Stimulated activated CD4-positive, alpha-beta T cell treated with anti-CD3 and anti-CD28 coated beads, TNF-alpha, amount 100 ng/mL, for 48 hours (primary cell): ENCODE measurements at places on chromosomes 13 and 19.
A peak's percentile ranks its signal among the peaks of the same experiment; 100 is the strongest.

- DNase-seq: peak; percentile 83
Measured at GRCh38 chr19:10269333-10270179, 1.4 kb upstream of the ICAM1 start.

DNA sequence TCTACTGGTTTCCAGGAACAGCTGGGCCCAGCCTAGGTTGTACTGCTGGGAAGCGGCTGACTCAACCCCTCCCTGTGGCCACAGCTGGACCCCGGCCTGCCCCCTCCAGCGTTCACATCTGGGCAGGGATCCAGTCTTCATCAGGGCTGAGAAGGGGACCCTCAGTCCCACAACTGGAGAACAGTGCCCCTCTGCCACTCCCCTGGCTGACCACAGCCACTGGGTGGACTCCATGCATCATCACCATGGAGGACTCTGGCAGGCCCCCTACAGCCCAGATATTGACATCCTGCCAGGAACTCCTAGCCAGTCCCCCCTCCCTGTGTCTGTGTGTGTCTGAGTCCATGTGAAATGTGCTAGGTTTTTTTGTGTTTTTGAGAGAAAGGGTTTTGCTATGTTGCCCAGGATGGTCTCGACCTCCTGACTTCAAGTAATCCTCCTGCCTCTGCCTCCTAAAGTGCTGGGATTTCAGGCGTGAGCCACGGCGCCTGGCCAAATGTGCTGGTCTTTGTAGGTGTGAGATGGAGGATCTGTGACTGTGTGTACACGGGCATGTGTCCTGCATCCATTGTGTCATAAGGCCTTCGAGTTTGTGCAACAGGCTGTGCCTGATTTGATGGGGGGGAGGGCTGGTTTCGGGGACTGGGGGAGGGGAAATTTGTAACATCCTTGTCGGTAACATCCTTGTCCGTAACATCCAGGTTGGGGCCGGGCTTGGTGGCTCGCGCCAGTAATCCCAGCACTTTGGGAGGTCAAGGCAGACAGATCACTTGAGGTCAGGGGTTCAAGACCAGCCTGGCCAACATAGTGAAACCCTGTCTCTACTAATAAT is 4.0 kb upstream of the HOOK2 start:
- DNase-seq: no peak

DNA sequence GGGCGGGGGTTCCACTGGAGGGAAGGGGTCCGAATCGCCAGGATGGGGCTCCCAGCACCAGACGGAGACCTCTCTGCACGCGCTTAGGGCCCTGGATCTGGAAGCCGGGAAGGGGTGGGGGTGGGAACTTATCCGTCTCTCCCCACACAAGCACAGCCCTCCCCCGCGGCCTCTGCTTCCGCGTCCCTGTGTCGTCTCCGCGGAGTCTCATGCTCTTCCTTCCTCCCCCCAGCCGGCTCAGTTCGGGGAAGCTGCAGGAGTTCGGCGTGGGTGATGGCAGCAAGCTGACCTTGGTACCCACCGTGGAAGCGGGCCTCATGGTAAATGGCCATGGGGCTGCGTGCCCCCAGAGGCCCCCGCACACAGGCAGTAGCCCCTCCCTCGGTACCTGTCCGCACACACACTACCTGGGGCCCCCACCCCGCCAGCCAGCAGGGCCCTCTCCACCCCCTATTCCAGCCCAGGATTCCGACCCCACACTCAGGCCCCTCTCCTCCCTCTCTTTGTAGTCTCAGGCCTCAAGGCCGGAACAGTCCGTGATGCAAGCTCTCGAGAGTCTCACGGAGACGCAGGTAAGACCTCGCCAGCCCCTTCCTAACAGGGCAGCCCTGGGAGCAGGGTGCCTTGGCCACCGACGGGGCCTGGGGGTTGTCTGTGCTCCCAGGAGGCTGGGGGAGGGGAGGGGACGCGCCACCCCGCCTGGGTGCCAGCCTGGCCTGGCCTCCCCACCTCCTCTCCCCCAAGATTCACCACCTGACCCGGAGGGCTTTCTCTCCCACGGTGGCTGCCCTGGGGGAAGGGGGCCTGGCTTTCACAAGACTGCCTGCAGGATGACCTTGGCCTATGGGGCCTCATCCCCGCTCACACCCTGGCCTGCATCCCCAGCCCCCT is 3.2 kb downstream of the MIDN start:
- peak; percentile 58 for DNase-seq

DNA sequence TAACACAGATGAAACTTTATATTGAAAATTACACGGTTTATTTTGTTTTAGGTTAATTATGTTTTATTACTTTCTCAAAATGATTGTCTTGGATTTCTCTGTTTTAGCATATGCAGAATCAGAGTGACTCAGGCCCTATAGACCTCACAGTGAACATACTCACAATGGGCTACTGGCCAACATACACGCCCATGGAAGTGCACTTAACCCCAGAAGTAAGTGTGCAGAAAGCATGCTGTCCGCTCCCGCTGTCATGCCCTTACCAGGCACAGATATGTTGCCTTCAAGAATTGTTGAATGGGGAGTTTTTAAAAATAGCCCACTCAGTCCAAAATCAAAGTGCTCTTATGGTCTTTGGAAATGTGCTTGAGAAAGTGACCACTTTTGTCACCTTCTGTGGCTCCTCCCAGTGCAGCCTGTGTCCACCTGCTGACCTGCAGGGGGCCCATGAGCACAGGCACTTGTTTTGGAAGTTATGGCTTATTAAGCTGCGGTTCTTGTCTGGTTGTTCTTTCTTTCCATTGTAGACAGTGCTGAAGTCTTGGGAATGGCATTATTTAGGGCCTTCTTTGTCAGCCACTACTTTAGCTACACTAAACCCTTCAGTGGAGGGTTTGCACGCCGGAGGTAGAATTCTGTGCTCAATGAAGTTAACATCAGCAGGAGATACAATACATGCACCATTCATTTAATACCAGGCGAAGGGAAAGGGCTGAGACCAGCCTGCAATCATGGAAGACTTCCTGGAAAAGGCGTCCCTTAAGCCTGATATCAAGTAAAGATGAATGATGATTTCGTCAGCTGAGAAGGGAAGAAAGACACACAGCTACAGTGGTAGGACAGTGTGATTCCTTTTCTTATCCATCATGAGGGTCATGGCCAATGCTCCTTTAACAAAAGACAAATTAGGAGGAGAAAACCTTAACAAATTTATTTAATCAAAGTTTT is 36.7 kb downstream of the CUL4A start:
- DNase-seq: no peak

GRCh38 chr13:30016398-30016797 is 166.0 kb upstream of the UBL3 start:
- no peak for DNase-seq

GRCh38 chr13:86932776-86933334 is 738.3 kb upstream of the SLITRK5 start:
- no peak for DNase-seq

DNA sequence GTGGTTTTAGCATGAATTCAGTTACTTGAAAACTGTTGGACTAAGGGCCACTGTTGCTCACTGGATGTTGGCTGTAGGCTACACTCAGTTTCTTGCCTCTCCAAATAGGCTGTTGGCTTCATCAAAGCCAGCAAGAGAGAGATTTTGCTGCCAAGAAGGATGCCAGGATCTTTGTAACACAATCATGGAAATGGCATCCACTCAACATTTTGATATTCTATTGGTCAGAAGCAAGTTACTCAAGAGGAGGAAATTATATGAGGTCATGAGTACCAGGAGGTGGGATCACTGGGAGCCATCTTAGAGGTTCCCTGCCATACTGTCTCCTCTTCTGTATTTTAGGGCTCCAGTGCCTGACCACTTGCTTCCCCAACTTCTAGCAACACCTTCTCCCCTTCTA is 30.6 kb downstream of the SYDE1 start:
- DNase-seq: no peak

DNA sequence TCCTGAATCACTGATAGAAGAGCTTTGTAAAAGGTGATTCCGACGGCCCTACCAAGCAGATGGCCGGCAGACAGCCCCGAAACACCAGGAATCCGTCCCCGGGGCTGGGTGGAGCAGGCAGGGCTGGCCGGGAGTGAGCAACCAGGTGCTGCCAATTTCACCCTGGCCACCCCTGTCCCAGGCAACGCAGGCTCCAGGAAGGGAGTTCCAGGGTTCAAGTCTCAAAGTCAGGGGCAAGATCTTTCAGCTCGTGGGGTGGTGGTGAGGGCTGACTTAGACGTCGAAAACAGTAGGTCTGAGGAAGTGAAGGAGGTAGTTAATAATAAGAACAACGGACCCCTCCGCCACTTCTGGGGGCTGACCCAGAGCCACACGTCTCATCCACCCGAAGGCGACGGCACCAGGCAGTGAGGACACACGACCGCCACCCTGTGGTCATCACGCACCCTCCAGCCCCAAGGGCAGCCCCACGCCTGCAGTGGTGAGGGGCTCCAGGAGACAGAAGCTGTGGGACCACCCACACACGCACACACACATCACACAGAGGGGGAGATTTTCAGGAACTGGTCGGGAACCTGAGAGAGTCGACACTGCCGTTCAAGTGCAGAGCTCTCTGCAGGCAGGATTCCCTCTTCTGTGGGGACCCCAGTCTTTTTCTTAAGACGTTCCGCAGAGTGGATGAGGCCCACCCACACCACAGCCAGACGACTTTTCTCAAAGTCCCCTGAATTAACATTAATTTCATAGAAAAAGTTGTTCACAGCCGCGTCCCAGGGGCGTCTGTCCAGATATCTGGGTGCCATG is 67.2 kb downstream of the SPACA7 start:
- no peak for DNase-seq

DNA sequence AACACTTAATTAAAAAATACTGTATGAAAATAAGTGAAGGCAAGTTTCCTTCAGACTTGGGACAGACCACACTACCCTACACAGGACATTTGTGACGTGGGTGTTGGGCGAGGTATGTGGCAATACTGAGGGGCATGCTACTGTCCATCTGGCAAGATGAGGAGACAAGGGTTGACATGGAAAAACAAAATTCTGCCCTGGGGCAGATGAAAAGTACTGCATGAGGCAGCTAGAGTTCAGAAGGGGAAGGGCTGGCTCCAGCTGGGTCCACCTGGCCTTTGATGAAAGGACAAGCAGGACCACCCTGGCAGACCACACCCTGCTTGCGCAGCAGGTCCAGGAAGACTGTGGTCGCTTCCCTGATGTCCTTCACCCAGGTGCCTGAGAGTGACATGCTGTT is 43.2 kb downstream of the LATS2 start:
- no peak for DNase-seq

DNA sequence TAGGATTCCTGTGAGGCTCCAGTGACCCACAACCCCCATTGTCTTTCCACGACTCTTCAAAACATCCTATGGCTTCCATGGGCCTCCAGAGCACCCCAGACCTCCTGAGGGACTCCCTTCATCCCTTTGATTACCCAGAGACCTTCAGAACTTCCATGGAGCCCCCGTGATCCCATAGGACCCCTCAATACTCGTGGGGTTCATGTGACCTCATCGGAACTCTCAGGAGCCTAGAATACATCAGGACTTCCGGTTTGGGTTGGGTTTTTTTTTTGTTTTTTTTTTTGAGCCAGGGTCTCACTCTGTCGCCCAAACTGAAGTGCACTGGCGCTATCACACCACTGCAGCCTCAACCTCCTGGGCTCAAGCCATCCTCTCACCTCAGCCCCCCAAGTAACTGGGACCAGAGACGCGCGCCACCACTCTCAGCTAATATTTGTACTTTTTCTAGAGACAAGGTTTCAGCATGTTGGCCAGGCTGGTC is 774 bp downstream of the ALDH16A1 start:
- DNase-seq: no peak

GRCh38 chr13:100275746-100276145 is 186.9 kb downstream of the PCCA start:
- no peak for DNase-seq

GRCh38 chr19:16320987-16321386 is 3.6 kb upstream of the KLF2 start:
- no peak for DNase-seq

GRCh38 chr13:64529874-64530485 is 2700.2 kb downstream of the PCDH9 start:
- DNase-seq: no peak

DNA sequence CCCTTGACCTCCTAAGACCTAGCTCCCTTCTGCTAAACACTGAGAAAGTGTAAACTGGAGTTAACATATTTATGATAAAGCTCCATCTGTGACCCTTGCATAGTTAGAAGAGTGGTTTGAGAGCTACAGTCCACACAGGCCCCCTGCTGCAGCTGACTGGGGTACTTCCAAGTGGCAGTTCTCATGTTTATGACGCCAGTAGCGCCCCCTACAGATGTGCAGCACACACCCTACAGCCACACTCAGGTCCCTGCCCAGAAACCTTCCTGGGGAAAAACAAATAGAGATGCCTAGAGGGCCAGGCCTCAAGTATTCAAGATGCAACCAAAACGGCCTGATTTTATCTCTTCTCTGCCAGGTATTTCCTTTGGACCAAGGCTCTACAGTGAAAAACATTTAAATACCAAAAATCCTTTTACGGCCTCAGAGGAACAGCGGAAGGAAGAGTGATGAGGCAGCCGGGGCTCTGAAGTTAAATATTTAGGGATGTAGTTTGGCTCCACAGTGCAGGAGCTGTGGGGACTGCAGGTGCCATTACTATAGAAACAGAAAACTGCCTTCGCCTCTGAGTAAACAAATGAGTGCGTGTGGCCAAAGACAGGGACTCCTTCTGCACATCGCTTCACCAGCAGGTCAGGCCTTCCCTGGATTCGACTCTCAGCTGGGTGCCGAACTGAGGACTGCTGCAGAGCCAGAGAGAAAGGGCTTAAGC is 553.1 kb downstream of the EFNB2 start:
- no peak for DNase-seq

DNA sequence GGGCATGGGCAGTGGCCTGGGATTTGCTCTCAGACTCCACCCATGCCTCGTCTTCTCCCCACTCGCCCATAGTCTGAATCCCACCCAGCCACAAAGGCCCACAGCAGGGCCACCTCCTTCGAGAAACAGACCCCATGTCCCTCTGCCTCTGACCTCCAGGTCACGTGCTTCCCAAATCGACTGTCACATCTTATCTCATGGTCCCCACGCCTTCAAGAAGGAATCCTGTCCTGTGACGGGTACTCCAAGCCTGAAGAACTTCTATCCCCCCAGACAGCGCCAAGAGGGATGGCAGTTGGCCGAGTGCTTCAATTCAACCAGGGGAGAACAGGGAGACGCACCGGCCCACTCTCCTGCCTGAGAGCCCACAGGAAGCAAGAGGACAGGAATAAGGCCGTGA is 16.5 kb downstream of the MLLT1 start:
- DNase-seq: no peak

GRCh38 chr13:40273253-40274025 is 393.0 kb downstream of the FOXO1 start:
- no peak for DNase-seq

DNA sequence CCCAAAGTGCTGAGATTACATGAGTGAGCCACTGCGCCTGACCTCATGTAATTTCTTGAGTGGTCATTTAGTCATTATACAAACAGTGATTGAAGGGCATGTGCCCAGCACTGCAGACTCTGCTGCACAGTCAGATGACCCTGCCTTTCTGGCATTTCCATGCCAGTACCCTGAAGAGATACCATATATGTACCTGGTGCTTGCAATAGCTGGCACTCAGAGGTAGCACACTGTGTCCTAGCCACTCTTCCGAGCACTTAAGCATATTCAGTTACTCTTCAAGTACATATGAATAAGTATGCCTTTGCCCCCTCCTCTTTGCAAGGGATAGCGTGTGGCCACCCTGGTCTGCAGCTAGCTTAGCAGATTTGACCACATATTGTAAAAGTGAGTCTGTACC is 15.5 kb downstream of the STX10 start:
- DNase-seq: no peak
